ENCODE measurements at places on chromosomes 7 and 10.
A peak's percentile ranks its signal among the peaks of the same experiment; 100 is the strongest.

GRCh38 chr7:138892006-138892630 is 89.1 kb downstream of the KIAA1549 start:
- no peak for DNase-seq

DNA sequence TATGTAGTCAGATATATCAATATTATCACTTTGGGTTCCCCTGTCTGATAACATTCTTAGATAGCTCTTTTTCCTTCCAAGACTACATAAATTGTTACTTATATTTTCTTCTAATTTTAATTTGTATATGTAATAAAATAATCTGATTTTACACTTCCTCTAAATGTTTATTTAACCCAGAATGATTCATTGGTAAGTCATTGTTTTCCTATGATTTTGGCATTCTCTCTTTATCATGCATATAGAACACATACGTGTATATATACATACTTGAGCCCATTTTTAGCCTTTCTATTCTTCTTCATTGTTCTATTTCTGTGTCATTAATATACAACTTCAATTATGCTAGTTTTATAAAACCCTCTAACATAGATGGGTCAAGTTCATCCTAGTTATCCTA is 16.6 kb downstream of the SFTPD start:
- DNase-seq = no peak

- peak; percentile 10 for DNase-seq
These were observed 605.1 kb downstream of the SORCS1 start for GRCh38 chr10:106559442-106559841.

DNA sequence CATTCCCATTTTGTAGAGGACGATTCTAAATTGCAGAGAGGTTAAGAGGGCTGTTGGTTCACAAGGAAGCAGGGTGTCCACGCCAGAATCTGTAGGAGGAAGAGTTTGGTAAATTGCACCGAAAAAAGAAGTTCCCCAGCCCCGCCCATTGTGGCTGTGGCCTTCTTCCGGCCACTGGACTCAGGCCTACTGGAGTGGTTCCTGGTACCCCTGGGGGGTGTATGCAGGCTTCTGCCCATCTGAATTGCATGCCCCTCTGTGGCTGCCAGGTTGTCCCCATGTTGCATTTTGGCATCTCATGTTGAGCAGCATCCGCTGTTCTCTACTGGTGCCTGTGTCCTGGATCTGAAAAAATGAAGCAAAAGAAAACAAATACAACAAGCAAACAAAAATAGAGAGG is 234.2 kb downstream of the WDR11 start:
- no peak for DNase-seq

- DNase-seq = no peak
These were observed 752 bp upstream of the ABCA13 start for GRCh38 chr7:48170506-48170905.
